ENCODE measurements at places on chromosomes 16 and 17.
A peak's percentile ranks its signal among the peaks of the same experiment; 100 is the strongest.

DNA sequence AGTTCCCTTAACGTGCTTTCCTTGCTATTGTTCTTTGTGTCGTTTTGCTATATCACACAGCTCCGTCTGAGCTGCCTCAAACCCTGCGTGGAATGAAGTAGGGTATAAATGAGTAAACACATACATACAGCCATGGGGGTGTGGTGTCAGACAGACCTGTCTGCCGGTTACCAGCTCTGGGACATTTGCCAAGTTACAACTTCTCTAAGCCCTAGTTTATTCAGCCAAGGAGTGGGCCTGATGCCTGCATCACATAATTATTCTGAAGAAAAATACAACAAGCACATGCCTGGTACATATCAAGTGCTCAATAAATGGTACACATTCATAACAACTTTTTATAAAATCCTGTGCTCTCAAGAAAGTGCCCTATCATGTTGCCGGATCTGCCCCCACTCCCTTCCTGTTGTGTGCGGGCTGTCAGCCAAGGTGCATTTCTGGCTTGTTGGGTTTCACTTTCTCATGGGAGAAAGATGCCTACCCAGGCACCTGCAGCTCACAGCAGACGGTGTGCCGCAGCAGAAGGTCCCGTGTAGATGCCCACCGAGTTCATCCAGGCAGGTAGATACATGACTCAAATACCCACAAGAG lies 30.5 kb downstream of the SMPD3 start:
- peak; percentile 47 for DNase-seq

- DNase-seq, result no peak
Measured at GRCh38 chr17:42005166-42005565, 12.1 kb downstream of the DNAJC7 start.

- DNase-seq, result peak; percentile 59
Measured at GRCh38 chr17:59837308-59838051, 55.3 kb downstream of the TUBD1 start.

DNA sequence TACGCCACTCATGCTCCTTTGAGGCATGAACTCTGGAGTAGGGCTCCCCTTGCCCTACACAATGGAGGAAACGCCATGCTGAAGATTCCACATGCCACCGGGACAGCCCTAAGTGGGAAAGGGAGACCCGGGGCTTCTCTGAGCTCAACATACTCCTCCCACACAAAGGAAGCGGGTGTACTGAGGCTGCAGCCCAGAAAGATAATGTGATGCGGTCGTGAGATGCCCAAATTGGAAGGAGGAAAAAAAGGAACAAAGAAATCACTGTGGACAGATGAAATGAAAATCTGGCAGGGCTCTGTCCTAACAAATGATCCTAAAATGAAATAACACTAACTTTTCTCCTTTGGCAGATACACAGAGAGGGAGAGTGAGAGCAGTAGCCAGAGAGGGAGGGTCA lies 182.1 kb downstream of the ZFHX3 start:
- DNase-seq, result no peak

- no peak for DNase-seq
Measured at GRCh38 chr16:86714166-86714565, 135.8 kb downstream of the FOXL1 start.

DNA sequence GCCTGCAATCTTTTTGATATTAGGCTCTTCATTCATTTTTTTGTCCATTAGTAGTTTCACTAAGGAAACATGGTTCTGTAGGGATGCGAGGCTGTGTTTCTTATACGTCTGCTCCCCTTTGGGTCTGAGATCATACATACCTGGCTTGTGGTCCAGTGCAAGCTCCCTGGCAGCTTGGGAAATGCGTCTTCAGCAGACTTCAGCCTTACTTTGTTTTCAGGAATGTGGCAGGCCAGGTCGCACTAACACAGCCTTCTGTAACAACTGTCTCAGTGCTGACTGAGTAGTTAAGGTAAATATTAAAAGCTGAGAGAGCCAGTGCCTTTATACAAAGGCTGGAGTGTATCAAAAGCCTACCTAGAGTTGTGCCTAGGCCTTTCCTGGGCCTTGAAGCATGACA lies 970.5 kb upstream of the EEF2KMT start:
- no peak for DNase-seq

- DNase-seq, result no peak
Measured at GRCh38 chr16:30997725-30998711, 12.4 kb downstream of the STX1B start.

DNA sequence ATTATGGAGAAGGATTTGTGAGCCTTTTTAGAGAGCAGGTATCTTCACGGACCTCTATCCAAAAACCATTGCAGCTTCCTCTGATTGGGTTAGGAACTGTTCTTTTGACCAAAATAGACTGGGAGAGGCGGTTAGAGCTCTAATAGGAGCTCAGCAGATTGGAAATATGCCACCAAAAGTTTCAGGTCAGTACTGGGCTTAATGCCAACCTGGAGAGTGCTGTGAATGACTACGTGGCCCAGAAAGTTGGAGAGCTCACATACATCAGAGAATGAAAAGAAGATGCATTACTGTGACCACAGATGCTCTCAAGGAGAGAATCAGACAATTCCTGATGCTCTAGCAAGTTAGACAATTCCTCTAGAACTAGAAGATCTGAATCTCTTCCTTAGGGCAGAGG lies 86.5 kb downstream of the ABCA8 start:
- DNase-seq, result no peak

DNA sequence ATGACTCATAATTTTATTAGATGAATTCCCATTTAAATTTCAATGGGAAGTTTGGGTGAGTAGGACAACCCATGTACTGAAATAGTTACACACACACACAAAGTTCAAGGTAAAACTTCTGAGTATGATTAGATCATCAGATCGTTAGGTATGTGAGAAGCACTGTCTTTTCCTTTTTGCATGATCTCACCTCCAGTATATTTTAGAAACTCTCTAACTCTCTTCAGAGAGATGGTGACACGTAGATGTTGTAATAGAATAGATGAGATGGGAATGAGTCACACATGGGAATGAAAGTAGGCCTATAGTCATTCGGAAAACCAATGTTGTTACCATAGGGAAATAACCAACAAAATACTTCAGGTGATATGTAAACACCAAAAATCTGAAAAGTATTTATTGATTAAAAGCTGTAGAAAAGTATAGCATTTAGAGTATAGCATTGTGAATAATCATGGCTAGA lies 22.2 kb downstream of the KRT23 start:
- no peak for DNase-seq

- no peak for DNase-seq
Measured at GRCh38 chr16:3012828-3013420, at the start of gene CLDN9. Gene CLDN9 (plus strand): TSS chr16:3012923. CDS start chr16:3013363, 440 bp downstream.

DNA sequence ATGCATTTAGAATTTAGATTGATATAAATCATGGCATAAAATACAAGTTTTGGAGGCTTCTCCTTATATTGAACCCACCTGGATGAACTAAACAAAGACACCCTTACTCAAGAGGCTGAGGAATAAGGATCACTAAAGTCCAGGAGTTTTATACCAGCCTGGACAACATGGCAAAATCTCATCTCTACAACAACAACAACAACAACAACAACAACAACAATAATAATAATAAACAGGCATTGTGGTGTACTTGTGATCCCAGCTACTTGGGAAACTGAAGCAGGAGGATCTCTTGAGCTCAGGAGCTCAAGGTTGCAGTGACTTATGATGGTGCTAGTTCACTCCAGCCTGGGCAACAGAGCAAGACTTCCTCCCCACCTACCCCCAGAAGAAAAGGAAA lies 558.0 kb downstream of the TOX3 start:
- DNase-seq, result no peak

DNA sequence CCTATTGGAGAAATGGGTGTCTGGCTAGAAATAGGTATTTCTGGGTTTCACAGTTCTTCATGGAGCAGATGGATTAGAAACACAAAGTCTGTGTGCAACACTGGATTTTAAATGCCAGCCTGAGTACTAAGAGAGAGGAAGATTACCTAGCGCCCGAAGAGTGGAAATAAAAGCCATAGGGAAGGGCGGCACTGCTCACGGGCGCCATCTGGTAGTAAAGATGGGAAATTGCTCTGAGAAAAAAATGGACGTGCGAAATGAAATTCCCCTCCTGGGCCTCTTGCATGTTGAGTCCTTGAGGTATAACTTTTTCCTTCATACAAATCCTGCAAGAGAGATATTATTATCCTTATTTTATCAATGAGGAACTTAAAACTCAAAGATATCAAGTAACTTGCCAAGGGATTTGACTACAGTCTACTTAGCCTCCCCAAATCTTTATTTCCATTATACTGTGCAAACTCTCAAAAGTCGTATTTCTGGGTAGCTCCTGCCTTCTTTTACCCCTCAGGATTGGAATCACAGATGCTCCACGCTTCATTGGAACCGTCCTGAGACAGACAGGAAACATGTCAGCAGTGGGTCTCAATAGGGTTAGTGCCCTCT lies 72.8 kb downstream of the MMD start:
- DNase-seq, result no peak

DNA sequence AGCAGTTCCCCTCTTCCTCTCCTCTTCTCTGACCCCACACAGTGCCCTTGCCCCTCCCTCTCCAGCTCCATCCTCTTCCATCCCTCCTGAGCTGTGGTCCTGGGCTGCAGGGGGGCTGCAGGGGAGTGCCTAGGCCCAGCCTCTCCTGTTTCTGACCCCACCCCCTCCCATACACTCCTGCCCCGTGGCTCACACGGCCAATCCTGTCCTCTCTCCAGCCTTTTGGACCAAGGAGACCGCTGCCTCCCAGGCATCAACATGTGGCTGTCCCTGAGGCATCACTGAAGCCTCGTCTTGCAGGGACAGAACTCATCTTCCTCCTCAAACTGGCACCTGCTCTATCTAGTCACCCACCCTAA lies 6.7 kb downstream of the CLUH start:
- no peak for DNase-seq

GRCh38 chr17:34527136-34527907 lies 52.1 kb upstream of the TMEM132E start:
- DNase-seq, result no peak

- no peak for DNase-seq
Measured at GRCh38 chr17:74542166-74542565, 3.7 kb downstream of the CD300C start.

DNA sequence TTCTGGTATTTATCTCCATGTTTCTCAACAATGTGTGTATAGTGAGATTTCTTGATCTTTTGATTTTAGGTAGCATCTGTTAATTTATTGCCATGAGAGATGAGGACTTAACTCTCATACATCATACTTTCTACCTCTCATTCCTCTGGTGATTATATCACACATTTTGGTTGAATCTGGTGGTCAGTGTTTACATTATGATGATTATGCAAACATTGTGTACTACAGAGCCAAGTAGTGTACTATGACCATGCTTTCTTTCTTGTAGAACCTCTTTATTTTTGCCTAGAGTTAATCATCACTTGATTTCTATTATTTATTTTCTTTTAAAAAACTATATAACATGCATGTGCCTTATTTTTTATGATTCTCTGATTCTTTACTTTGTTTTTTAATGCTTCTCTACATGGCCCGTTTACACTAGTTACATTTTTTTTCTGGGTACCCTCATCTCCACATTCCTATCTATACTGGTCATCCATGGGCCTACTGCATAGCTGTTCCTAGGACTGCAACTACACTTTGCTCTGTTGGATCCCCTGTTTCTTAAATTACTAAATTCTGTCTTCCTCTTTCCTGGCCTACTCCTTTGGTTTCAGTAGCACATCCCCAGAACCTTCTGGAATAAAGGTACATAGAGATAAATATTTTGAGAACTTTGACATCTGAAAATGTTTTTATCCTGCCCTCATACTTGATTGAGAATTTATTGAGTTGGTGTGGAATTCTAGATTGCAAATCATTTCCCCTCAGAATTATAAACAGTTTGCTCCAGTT lies 63.0 kb upstream of the LRRC37A3 start:
- DNase-seq, result no peak

DNA sequence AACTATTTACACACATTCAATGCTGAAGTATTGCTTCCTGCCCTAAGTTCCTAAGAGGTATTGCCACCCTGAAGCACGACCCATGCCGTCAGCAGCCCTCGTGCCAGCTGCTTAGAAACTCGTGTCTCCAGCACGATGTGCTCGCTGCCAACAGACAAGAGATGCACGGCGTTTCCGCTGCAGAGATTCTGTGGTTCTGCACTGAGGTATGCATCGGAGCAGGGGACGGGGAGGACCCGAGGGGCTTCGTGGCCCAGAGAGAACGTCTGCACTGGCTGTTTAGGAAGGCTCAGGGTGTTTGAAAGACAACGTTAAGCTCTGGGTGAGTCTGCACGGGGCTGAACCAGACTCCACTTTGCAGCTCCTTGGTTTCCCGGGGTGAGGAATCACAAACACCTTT lies 82.7 kb upstream of the CREBBP start:
- DNase-seq, result peak; percentile 56

DNA sequence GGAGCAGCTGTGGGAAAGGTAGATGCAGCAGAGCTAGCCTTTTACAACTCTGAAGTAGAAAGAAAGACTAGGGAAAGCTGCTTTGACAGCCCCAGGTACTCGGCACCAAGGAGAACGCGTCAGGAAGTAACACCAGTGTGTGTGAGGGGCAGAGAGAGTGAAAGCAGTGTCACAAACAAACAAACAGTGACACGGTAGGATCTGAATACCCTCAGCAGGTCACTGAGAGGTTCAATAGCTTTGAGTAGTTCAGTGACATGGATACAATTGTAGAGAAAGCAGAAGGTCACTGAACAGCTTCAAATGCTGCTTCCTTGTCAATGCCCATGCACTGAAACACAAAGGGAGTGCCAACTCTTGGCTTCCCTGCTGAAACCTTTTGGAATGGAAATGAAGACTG lies 150.3 kb upstream of the C17orf78 start:
- no peak for DNase-seq

- peak; percentile 10 for DNase-seq
Measured at GRCh38 chr17:67800495-67800928, 24.8 kb upstream of the BPTF start.

DNA sequence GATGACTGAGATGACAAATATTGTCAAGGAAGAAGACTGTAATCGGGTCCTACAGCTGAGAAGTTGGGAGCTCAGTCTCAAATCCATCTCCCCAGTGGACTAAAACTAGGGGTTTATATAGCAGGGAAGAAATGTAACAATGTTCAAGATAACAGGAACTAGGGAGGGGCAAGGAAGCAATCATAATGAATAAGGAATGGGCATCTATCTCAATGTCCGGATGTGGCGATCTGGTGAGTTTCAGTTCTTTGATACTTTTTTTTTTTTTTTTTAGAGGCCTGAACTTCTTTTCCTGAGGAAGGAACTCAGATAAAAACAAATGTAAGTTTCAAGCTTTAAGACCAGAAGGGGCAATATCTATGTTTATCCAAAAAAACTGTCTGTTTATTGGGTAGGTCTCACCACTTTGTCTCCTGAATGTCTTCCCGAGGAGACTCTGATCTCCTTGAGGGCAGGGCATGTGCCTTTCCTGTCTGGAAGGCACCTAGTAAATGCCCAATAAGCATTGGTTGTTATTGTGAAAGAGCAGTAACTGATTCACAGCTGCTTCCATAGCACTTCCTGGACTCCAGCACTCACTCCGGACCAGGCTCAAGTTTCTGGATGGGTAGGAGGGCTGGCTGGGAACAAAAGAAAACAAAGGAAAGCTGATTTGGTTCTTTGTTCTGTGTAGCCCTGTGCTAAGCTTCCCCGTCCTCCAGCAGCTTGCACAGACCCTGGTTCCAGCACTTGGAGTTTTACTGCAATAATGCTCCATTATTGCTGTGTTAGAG lies 51.9 kb downstream of the MEOX1 start:
- no peak for DNase-seq

All from T-helper 2 cell (primary cell).